Epithelial cell of prostate (primary cell): ENCODE measurements at places on chromosomes 6 and 20.

- no peak for DNase-seq
Measured at GRCh38 chr20:1174787-1175186, 10.0 kb downstream of the TMEM74B start.

GRCh38 chr6:123458218-123458617 is 178.5 kb downstream of the TRDN start:
- DNase-seq: no peak

DNA sequence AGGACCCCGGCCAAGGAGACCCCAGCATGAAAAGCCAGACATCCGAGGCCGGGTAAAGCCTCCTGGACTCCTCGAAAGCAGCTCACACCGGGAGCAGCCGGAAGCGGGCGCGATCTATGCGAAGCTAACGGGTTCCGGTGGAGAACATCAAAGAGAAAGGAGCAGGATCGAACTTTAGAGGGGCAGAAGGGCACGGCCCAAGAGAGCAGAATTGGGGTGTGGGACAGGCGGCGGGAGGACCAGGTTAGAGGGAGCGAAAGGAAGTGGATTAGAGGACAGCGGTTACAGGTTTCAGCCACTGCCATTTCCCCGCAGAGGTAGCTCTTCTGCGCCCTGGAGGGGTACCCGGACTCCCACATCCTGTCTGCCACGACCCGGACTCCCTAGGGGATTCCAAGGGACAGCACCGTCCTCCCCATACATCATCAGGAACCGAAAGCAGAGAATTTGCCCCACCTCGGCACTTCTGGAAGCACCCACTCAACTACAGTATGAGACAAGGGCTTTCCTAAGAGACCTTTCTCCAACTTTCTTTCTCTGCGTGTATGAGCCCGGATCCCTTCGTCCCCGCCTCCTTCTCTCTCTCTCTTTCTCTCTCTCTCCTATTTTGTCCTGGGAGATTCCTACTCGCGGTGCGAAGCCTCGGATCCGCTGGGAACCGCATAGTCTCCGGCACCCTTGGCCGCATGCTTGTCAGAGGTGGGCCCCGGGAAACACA is 507 bp upstream of the VGLL2 start:
- DNase-seq: no peak

- no peak for DNase-seq
Measured at GRCh38 chr20:62585461-62585970, 56.8 kb upstream of the SLCO4A1 start.

- DNase-seq: no peak
Measured at GRCh38 chr20:43972692-43973091, 58.0 kb downstream of the TOX2 start.

GRCh38 chr6:18269717-18270116 is 5.4 kb upstream of the DEK start:
- no peak for DNase-seq

- DNase-seq: no peak
Measured at GRCh38 chr6:150632785-150633485, 33.2 kb downstream of the PLEKHG1 start.

GRCh38 chr6:109867009-109867969 is 110.8 kb upstream of the GPR6 start:
- DNase-seq: no peak

- DNase-seq: no peak
Measured at GRCh38 chr6:161161889-161162624, 111.8 kb downstream of the AGPAT4 start.
